ENCODE measurements at places on chromosomes 12 and 14.

GRCh38 chr14:90905531-90905930, 89.3 kb upstream of the TTC7B start:
- no peak for DNase-seq

GRCh38 chr12:12902036-12902435, 10.7 kb downstream of the GPRC5A start:
- DNase-seq = no peak

DNA sequence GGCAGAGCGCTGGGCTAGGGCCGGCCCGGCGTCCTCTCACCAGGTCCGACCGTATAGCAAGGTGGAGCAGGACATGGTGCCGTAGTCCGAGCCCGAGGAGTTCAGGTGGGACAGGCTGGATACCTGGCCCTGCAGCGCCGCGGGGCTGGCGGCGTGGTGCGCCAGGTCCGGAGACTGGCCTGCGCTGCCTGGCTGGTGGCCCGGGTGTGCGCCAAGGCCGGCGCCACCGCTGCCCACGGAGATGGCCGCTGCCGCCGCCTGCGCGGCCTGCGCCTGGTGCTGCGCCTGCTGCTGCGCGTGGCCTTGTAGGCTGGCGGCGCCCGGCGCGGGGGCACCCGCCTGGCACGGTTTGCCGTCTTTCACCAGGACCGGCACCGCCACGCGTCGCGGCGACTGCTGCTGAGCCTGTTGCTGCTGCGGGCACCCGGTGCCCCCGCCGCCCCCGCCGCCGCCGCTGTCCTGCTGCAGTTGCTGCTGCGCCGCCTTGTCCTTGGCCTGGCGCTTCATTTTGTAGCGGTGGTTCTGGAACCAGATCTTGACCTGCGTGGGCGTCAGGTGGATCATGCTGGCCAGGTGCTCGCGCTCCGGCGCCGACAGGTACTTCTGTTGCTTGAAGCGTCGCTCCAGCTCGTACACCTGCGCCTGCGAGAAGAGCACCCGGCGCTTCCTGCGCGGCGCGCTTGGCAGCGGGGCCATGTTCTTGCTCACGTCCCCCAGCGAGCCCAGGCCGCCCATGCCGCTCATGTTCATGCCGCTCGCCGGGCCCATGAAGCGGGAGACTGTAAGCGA, 2.6 kb downstream of the NKX2-1 start:
- no peak for DNase-seq

- no peak for DNase-seq
Measured at GRCh38 chr12:30622509-30622908, 73.2 kb downstream of the IPO8 start.

DNA sequence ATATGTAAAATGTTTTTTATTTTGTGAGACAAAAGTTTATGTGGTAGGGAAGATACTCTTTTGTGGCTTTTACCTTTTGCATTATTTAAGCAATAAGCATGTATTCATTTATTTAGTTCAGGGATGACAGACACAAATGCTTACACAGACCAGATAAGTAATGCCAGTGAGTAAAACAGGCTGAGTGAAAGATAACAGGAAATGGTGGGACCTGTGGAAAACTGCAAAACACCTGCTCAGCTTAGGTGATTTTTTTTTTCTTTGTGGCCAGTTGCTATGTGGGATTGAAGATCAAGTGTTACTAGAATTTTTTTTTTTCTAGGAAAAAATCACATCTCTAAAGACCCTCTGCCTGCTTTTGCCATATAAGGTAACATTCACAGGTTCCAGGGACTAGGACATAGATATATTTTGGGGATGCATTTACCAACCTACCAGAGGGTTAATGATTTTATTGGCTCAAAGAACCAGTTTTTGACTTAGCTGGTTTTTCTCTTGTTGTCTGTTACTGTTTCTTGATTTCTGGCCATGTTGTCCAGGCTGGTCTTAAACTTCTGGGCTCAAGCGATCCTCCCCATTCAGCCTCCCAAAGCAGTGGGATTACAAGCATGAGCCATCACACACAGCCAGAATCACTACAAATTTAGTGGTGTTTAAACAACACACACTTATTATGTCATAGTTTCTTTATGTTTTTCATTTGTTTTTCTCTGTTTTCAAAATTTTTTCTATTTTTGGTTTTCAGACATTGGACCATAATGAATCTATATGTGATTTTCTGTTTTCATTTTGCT, 9.8 kb downstream of the PSMA6 start:
- DNase-seq = no peak

DNA sequence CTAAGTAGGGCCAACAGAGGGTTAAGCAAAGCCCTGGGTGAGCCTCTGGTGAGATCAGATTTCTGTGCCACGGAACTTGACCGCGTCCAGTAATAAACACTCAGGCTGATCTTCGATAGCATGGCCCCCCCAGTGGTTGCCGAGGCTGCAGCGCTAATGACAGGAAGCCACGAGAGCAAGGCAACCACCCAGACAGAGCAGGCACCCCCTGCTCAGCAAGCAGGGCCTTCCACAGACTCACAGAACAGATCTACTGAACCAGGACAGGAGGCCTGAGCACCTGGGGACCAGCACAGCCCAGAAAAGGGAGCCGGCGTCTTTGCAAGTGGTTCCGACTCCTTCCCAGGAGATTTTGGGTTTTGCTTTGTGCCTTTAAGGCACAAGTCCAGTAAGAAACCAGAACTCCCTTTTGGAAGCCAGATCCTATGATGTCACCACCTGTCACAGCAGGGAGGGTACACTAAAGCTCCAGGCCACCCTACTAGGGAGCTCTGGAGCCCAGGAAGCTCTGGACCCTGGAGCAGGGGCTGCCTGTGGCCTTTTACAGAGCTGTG, 42.3 kb downstream of the BCL11B start:
- DNase-seq = no peak

DNA sequence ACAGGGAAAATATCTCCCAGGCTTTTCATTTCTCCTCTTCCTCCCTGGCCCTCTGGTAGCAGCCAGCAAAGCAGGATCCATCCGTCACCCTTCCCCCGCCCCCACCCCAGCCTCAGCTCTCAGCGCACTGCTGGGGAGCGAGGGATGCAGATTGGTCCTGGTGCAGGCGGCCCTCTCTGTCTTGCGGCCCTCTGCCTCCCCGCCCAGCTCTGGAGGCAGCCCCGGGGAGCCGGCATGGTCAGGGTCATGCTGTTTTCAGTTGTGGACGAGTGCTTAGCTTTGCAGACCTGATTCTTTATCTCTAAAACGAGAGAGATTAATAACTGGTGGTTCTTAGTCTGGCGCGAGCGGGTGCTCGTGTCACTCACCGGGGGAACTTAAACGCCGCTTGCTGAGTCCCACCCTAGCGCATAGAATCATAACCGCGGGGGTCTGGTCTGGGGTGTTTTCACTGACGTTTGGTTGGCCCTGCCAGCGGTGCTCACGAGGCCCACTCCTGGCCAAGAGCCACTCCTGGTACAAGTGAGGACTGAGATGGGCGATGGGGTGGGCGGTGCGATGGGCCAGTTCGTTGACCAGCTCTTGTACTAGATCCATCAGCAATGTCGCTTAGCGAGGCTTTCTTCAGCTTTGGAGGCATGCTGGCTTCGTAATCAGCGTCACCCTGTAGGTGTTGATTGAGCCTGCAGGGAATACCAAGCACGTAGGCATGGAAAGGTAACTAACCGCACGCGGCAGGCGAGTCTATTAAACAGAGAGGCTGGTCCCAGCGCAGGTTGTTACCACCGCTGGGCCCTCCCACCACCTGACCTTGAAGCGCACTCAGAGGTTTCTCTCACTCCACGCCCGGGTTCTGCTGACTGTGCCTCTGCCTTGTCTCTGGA, 95.2 kb downstream of the TSPAN9 start:
- no peak for DNase-seq

GRCh38 chr14:34749408-34749807, 35.0 kb upstream of the CFL2 start:
- DNase-seq = no peak

DNA sequence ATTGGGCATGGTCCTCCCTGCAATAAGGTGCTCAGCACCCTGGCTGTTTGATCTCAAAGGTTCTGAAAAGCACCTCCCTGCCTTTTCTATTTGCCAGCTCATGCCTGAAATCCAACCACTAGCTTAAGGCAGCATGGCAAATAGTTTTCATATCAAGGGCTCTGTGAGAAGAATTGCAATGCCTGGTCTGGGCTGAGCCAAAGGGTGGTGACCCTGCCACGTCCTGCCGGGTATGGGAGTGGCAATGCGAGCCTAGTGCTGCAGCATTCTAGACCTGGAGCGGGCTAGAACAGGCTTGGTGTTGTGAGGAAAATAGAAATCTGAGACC, 2.3 kb upstream of the SCNN1A start:
- no peak for DNase-seq

- DNase-seq = no peak
Measured at GRCh38 chr12:39095636-39096330, 190.4 kb upstream of the CPNE8 start.

- no peak for DNase-seq
Measured at GRCh38 chr12:124684496-124684895, 117.1 kb upstream of the NCOR2 start.

Measured in AG09319 (cell line).